Cardiac muscle cell (in vitro differentiated cells and primary cell): ENCODE measurements at places on chromosomes 2 and 18.

DNA sequence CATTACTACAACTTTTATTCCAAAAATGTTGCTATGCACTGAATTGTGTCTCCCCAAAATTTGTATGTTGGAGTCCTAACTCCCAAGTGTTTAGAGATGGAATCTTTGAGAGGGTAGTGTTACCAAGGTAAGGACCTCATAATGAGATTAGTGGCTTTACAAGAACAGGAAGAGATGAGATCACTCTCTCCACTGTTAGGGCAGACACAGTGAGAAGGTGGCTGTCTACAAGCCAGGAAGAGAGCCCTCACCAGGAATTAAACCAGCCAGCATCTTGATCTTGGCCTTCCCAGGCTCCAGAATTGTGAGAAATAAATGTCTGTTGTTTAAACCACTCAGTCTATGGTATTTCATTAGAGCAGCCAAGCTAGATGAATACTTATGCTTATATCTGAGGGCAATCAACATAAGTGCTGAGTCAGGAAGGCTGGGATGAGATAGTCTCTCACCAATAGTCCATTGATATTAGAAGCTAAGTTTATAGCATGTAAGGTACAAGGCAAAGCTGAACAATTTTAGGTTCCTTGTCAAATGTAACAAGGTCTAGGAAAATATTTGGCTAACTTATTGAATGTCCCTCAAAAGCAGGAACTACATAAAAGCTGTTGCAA, 317.6 kb upstream of the REG3G start:
- DNase-seq = no peak

DNA sequence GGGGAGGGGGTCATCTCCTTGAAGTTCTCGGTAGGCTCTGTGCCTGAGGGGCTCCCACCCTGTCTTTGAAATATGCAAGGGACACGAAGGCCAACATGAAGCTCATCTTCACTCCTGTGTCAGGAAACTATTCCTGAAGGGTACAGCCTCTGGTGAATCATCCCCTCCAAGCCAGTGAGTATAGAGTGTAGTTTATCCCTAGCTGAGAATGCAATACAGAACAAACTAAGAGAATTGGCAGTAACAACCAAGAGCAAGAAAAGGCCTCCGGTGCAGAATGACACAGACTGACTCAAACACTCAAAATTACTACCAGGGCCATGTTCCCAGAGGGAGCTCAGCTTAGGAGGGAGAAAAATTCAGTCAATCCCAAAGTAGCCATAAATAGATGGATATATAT, 413.3 kb downstream of the BCL11A start:
- DNase-seq = no peak

- DNase-seq = no peak
Measured at GRCh38 chr2:98020516-98020915, 24.8 kb upstream of the TMEM131 start.

DNA sequence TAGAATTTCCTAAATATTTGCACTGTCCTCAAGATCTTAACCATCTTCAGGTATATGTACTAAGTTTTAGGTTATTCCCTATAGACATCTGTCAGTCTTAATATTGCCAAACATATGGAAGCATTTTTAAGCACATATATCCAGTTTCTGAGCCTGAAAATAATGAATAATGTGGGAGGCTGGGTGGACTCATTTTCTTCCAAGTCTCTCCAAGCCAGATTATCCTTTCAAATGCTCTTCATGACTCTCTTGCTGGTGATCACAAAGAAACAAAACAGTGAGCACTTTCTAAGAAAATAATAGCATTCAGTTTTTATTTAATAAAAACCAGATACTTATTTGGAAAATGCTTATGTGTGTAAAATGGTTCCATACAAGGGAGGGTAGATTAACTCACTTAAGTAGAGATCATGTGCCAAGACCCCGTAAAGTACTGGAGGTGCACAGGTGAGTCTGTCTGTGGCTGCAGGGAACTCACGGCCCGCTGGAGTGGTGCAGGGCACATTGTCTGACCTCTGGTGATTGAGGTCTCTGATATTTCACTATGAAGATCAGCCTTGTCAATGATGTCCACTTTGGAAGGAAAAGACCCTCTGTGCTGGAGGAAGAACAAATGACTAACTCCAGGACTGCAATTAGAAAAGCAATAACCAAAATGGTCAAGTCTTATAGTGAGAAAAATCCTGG, 161.6 kb downstream of the TMEM18 start:
- no peak for DNase-seq

DNA sequence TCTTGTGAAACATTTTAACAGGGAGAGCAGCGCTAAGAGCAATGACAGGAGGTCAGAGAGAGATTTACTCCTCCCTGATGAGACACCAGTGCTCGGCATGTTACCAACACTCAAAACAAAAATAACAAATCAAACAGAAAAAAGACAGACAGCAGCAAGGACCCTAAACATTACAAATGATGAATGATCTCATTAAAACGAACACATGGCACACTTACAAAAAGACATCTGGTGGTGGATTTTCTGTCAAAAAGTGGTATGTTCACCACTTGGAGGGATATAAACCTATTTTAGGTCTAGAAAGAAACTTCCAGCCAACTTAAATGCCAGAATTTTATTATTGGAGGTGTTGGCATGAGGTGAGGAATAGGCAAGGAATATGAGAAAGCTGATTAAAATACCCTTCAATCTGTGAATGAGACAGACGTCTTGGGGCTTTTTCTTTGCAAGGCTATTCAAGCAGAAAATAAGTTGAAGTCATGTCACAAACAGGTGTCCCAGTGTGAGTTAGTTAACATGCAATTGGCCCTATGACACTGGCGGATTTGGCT, 112.8 kb downstream of the PRELID3A start:
- peak; percentile 22 for DNase-seq

DNA sequence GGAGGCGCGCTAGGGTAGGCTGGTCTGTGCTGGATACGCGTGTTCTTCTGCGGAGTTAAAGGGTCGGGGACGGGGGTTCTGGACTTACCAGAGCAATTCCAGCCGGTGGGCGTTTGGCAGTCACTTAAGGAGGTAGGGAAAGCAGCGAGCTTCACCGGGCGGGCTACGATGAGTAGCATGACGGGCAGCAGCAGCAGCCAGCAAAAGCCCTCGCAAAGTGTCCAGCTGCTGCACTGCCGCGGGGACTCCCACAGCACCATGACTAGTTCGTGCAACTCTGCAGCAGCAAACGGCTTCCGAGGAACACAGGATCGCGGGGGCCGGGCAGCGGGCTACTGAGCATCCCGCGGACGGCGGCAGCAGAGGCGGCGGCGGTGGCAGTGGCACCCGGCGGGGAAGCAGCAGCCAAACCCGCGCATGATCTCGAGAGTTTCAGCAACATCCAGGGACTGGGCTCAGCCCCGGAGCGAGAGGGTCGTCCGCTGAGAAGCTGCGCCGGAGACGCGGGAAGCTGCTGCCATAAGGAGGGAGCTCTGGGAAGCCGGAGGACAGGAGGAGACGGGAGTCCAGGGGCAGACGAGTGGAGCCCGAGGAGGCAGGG, 368 bp downstream of the TMEFF2 start:
- peak; percentile 45 for DNase-seq

- DNase-seq = no peak
Measured at GRCh38 chr2:27887111-27887510, 3.1 kb downstream of the RBKS start.

DNA sequence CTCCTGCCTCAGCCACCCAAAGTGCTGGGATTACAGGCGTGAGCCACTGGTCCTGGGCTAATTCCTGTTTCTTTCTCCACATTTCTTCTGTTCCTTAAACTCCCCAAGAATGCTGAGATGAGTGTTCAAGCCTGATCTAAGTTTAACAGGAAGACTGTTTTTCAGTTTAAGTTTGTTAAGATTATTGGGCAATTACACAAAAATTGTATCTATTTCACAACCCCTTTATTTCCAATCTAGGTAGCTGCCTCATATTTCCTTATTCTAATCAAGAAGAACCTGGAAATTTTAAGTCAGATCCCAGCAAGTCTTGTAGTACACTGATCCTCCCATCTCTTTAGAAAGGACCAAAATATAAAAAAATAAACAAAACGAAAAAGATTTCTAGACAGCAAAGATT, 11.7 kb downstream of the SFT2D3 start:
- DNase-seq = no peak

GRCh38 chr2:17442334-17442733, 75.9 kb downstream of the RAD51AP2 start:
- no peak for DNase-seq

DNA sequence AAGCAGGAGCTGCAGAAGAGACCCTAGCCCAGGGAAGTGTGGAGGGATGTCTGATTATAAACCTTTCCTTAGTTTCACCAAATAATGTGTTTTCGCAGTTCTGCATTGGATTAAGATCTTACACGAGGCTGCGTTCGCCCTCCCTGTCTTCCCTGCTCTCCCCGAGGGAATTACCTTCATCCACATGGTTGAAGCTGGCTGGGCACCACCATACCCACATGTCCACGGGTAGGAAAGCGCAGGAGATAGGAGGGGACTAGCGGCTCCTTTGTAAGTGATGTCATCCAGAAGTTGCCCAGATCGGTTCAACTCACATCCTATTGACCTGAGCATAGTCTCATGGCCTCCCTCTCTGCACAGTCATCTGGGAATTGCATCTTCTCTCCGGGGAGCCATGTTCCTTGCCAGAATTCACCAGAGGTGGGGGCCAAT, 1.1 kb downstream of the TTL start:
- DNase-seq = peak; percentile 53

GRCh38 chr2:184452907-184453306, 145.4 kb upstream of the ZNF804A start:
- no peak for DNase-seq

GRCh38 chr2:172249334-172249733, 146.6 kb upstream of the DLX2 start:
- DNase-seq = no peak

DNA sequence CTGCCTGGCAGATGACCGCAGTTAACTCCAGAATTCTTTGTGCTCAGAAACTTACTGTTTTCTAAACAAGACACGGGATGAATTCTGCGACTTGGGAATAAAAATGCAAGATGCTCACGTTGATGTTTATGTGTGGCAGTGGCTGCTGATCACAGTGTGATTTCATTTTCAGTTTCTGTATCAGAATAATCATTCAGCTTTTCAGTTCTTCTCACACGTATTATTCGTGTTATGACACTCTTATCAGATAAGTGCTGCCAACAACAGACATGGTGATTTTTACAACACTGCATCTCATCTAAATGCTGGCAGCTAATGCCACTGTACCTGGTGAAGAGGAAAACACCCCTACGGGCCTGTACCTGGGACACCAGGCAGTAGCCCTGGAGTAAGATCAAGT, 272.9 kb upstream of the REV1 start:
- no peak for DNase-seq
